ENCODE measurements at places on chromosomes 3 and 15.

- no peak overlapping the region for H3K27ac ChIP-seq
- no peak for DNase-seq
Observed at GRCh38 chr3:156586905-156587759, 32.2 kb upstream of the SSR3 start.

GRCh38 chr3:186614597-186615483 is 2.0 kb downstream of the AHSG start:
- peaks cover 1% of the 10 kb centered on the region for H3K4me1 ChIP-seq
- peak; percentile 88 for DNase-seq
- peaks cover 2% of the 10 kb centered on the region for H3K27me3 ChIP-seq
- peak overlapping the region; percentile 60 for H3K27ac ChIP-seq
- no peaks in the 10 kb centered on the region for H3K36me3 ChIP-seq

- H3K4me3 ChIP-seq = peak overlapping the region; percentile 93
- H3K27me3 ChIP-seq = peaks cover 6% of the 10 kb centered on the region
- peaks cover 2% of the 10 kb centered on the region for H3K4me1 ChIP-seq
- H3K36me3 ChIP-seq = peaks cover 5% of the 10 kb centered on the region
- DNase-seq = peak; percentile 75
Observed at GRCh38 chr3:151085889-151086483, 522 bp downstream of the MED12L start.

GRCh38 chr3:159866201-159866746 is 122.4 kb upstream of the IL12A start:
- no peak overlapping the region for H3K27ac ChIP-seq
- no peak for DNase-seq
- H3K36me3 ChIP-seq = peaks cover 5% of the 10 kb centered on the region
- peaks cover under 1% of the 10 kb centered on the region for H3K27me3 ChIP-seq
- peaks cover 48% of the 10 kb centered on the region for H3K4me1 ChIP-seq
- no peak overlapping the region for H3K4me3 ChIP-seq

- no peak overlapping the region for H3K4me3 ChIP-seq
- peak overlapping the region; percentile 24 for H3K27ac ChIP-seq
- H3K27me3 ChIP-seq = no peaks in the 10 kb centered on the region
- peaks cover 67% of the 10 kb centered on the region for H3K4me1 ChIP-seq
- H3K36me3 ChIP-seq = no peaks in the 10 kb centered on the region
- no peak for DNase-seq
Observed at GRCh38 chr15:47412136-47412535, 305.2 kb upstream of the SEMA6D start.

DNA sequence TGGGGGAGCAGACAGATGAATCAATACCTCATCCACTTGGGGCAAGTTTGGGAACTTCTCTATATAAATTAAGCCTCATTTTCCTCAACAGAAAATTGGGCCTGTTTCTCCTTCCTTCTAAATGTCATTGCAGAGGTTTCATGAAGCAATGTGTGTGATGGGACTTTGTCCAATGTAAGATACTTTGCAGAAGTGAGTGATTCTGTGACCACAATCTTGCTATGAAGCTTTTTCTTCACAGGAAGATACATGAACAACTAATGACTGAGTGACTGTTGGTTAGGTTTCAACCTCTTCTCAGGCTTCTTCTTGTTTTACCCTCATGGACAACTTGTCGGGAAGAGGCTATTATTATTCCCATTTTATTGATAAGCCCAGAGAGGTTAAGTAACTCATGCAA is 11.0 kb downstream of the TMEM45A start:
- H3K4me1 ChIP-seq = no peaks in the 10 kb centered on the region
- H3K4me3 ChIP-seq = no peak overlapping the region

DNA sequence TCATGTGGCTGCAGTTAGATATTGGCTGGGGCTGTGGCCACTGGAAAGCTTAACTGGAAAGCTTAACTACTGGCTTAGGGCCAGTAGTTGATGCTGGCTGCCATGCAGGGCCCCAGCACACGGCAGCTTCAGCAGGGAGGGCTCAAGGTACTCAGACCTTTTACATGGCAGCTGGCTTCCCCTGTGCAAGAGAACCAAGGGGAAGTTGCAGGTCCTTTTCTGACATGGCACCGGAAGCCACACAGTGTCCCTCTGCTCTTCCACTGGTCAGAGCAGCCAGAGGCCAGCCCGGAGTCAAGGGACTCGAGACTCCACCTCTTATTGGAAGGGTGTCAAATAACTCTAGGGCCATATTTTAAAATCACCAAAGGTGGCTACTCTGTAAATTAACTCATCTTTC is 24.5 kb downstream of the CCR9 start:
- no peak overlapping the region for H3K4me3 ChIP-seq
- no peak for DNase-seq
- H3K36me3 ChIP-seq = no peaks in the 10 kb centered on the region

DNA sequence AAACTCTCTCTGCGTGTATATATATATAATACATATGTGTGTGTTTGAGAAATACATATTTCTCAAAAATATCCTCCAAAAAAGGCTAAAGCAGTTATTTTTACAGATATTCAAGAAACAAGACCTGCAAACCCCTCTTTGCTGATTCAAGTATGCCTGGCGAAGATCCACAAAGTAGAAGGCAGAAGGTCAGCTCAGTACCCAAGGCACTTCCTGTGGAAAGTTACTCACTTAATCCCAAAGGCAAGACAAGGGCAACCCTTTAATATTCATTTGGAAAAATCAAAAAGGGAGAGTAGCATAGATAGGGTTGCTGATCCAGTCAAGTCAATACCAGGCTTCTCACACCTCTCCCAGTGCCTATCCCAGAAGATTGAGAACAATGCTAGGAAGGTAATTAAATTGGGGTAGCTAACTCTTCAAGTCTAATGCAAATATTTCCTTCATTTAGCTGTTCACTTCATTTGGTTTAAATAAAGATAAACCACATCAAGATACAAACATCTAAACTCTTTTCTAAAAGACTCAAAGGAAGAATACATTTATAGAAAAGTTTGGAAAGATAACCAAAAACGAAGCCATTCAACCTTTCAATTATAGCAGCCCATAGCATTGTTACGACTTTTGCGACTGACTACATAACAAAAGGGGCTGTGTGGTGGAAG is 7.2 kb downstream of the COX17 start:
- DNase-seq = no peak
- no peaks in the 10 kb centered on the region for H3K4me1 ChIP-seq
- no peak overlapping the region for H3K27ac ChIP-seq
- no peaks in the 10 kb centered on the region for H3K36me3 ChIP-seq
- no peaks in the 10 kb centered on the region for H3K27me3 ChIP-seq

- H3K4me3 ChIP-seq = no peak overlapping the region
- no peak overlapping the region for H3K27ac ChIP-seq
- H3K4me1 ChIP-seq = peaks cover 23% of the 10 kb centered on the region
Observed at GRCh38 chr15:60347480-60348049, 50.2 kb downstream of the ANXA2 start.

- H3K4me3 ChIP-seq = no peak overlapping the region
- peaks cover 2% of the 10 kb centered on the region for H3K27me3 ChIP-seq
- DNase-seq = no peak
- H3K36me3 ChIP-seq = no peaks in the 10 kb centered on the region
Observed at GRCh38 chr3:109685084-109686079, 348.0 kb upstream of the DPPA4 start.

DNA sequence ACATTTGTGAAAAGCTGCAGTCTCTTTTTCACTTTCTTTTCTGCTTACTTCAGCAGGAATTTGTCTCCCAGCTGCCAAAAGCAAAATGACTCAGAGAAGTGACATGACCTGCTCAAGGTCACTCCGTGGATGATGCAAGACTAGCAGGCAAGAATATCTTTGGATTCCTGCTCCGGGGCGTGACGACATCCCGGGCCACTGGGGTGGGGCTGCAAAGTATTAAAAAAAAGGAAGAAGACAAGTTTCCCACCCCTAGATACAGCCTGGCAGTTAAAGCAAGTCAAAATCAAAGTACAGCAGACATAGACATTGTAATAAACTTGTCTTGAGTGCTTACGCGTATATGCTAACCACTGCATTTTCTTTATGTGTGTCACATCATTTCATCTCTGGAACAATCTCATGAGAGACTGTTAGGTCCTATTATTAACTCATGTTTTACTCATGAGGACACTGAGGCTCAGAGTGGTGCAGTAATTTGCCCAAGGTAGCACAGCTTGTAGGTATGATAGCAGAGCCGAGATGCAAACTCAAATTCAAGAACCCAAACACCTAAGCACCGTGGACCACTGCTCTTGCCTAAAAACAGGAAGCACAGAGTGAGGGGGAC is 485.2 kb upstream of the PROK2 start:
- no peaks in the 10 kb centered on the region for H3K27me3 ChIP-seq
- no peaks in the 10 kb centered on the region for H3K36me3 ChIP-seq
- peaks cover 22% of the 10 kb centered on the region for H3K4me1 ChIP-seq
- no peak for DNase-seq
- no peak overlapping the region for H3K27ac ChIP-seq
- no peak overlapping the region for H3K4me3 ChIP-seq

GRCh38 chr3:21621181-21621651 is 129.8 kb downstream of the ZNF385D start:
- no peak overlapping the region for H3K27ac ChIP-seq
- H3K4me3 ChIP-seq = no peak overlapping the region
- H3K27me3 ChIP-seq = peaks cover 2% of the 10 kb centered on the region
- no peaks in the 10 kb centered on the region for H3K36me3 ChIP-seq
- no peak for DNase-seq
- peaks cover 2% of the 10 kb centered on the region for H3K4me1 ChIP-seq

DNA sequence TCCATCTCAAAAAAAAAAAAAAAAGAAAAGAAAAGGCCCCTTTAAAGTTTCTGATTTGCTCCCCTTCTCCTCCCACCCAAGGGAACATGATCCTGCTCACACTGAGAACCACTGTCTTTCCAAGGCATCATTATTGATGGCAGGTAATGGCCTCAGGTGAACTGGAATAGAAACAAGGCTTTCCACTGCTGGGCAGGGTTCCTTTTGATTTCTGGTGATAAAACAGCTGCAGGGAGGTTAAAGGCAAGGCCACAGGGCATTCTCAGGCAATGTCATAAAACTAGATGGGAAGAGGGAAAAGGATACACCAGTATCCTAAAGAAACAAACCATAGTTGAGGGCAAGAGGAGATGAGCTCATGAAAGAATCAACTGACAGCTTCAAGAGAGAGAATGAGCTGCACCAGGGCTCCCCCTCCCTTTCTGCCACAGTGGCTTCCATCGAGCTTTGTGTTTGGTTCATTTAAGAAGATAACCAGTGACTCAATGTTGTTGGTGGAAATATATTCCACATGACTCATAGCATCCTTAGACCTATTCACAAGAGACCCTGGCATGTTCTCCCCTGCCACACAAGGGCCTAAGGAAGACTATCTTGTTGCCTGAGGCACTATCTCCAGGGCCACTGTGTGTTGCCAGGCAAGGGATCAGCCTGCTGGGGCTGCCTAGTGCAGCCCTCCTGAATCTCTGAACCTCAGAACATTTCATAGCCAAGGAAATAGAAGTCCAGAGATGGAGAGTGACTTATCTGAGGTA is 86.4 kb downstream of the WDR76 start:
- no peaks in the 10 kb centered on the region for H3K27me3 ChIP-seq
- peaks cover 14% of the 10 kb centered on the region for H3K4me1 ChIP-seq
- peaks cover 9% of the 10 kb centered on the region for H3K36me3 ChIP-seq
- DNase-seq = no peak

GRCh38 chr3:179666436-179667035 is 13.7 kb downstream of the USP13 start:
- H3K27me3 ChIP-seq = peaks cover 5% of the 10 kb centered on the region
- peak; percentile 66 for DNase-seq
- H3K4me1 ChIP-seq = peaks cover 68% of the 10 kb centered on the region
- H3K36me3 ChIP-seq = no peaks in the 10 kb centered on the region
- H3K27ac ChIP-seq = peak overlapping the region; percentile 91

- H3K27me3 ChIP-seq = no peaks in the 10 kb centered on the region
- no peaks in the 10 kb centered on the region for H3K4me1 ChIP-seq
- H3K4me3 ChIP-seq = no peak overlapping the region
- no peak overlapping the region for H3K27ac ChIP-seq
- no peak for DNase-seq
- no peaks in the 10 kb centered on the region for H3K36me3 ChIP-seq
Observed at GRCh38 chr3:100548053-100548452, 55.6 kb downstream of the TMEM45A start.

DNA sequence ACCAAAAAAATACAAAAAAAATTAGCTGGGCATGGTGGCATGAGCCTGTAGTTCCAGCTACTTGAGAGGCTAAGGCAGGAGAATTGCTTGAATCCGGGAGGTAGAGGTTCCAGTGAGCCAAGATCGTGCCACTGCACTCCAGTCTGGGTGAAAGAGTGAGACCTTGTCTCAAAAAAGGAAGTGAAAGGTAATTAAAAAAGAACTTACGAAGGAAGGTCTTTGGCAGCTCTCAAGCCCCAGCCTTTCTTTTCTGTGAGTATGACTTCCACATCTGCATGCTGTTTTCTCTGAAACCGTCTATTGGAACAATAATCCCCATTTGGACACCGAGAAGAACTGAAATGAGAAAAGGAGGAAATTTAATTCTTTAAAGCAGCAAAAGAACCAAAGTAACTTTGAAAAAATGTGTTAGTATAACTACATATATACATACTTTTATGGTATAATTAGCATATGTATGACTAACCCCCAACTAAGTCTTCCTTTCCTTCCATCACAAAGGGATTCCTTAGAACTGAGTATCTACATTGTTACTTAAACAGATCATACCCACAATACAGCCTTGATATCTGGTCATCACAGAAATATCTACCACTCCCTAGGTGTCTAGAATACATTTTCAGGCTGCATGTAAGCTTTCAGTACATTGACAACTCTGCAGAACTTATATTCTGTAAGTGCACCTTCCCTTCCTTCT is 50.1 kb downstream of the SETD2 start:
- no peak for DNase-seq
- H3K27ac ChIP-seq = no peak overlapping the region
- H3K4me1 ChIP-seq = no peaks in the 10 kb centered on the region
- H3K4me3 ChIP-seq = no peak overlapping the region
- H3K27me3 ChIP-seq = peaks cover 3% of the 10 kb centered on the region

DNA sequence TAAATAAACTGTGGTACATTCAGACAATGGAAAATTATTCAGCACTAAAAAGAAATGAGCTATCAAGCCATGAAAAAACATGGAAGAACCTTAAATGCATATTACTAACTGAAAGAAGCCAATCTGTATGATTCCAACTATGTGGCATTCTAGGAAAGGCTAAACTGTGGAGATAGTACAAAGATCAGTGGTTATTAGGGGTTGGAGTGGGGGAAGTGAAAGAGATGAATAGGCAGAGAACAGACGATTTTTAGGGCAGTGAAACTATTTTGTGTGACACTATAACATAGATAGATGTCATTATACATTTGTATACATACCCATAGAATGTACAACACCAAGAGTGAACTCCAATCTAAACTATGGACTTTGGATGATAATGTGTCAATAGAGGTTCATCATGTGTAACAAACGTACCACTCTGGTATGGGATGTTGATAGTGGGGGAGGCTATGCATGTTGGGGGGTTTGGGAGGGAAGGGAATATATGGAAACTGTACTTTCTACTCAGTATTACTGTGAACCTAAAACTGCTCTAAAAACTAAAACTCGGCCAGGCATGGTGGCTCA is 29.0 kb downstream of the RAB27A start:
- H3K27ac ChIP-seq = no peak overlapping the region
- H3K27me3 ChIP-seq = no peaks in the 10 kb centered on the region
- no peaks in the 10 kb centered on the region for H3K36me3 ChIP-seq
- H3K4me3 ChIP-seq = no peak overlapping the region

- no peak overlapping the region for H3K27ac ChIP-seq
- H3K27me3 ChIP-seq = no peaks in the 10 kb centered on the region
- DNase-seq = no peak
- H3K4me3 ChIP-seq = no peak overlapping the region
- H3K36me3 ChIP-seq = peaks cover 6% of the 10 kb centered on the region
- H3K4me1 ChIP-seq = no peaks in the 10 kb centered on the region
Observed at GRCh38 chr3:98912448-98912847, 11.0 kb upstream of the DCBLD2 start.

Measured in glutamatergic neuron (in vitro differentiated cells).